ENCODE measurements at places on chromosomes 3 and 15. TPM values are rescaled to one million over a fixed set of nuclear protein-coding genes. Genes with fewer than 3 reads are reported as not detected.

Gene PSTPIP1
- 3.0 TPM for polyA plus RNA-seq

DNA sequence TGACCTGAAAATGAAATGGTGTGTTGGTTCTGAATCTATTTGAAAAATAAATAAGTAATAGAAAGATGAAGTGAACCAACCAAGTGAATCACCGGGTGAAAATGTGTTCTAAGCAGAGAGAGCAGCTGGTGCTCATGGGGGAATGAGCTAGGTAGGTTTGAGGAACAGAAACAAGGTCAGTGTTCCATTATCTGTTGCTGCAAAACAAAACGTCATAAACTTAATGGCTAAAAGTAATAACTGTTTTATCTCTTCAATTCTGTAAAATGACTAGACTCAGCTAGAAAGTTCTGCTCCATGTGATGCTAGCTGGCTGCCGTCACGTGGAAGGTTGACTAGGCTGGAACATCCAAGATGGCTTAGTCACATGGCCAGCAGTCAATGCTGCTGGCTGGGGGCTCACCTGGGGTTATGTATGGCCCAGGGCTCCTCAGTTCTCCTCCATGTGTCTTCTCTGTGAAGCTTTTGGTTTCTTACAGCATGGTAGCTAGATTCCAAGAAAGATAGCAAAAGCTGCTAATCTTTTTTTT is 13.3 kb upstream of the SH3BP5 start:
- DNase-seq: no peak

DNA sequence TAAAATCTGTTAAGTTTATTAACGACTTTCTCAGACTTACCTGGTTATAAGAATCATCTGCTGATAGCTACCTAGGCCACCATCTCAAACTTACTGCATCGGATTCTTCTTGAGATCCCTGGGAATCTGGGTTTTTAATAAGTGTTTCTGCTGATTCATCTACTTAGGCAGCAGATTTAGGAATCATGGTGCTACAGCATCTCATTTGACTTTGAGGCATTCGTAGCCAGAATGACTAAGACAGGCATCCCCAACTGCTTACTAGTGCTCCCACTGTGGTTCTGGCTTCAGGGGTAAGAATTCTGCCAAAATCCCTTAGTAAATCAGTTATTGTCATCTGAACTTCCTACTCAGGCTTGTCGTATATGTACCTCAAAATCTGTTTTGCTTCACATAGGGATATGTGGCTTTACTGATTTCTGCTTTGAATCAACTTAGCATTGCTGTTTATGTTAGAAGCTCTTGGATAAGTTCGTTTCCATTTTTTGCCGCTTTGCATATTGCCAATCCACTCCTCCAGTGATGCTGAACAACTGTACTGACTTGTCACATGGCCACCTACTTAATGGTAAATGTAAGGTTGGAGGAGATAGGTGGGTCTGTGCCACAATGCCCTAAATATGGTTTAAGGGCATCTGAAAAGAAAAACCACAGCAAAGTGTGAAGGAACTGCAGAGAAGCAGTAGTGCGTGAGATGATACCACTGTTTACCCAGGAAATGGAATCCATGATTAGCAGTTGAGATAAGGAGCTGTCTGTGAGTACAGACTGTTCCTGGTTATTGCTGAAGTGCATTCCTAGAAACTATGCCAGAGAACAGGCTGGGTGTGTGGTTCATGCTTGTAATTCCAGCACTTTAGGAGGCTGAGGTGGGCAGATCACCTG is 60.3 kb downstream of the MAP6D1 start:
- DNase-seq: no peak

Gene TUSC2
- 73.6 TPM for polyA plus RNA-seq

DNA sequence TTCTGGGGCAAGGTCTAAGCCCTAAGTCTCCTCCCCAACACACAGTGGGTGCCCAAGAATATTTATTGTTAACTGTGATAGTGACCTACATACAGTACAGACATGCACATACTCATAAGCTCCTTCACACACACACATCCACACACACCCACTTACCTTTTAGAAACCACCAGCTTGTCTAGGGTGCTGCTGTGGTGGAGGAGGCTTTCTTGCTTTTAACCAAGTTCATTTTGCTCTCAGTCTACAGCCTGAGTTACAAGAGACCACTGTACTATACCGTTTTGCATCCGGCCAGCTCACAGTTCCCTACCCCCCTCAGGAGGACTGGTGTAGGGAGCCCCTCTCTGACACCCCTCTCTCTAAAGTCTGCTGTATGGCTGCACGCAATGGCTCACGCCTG is 16.7 kb downstream of the DAPK2 start:
- DNase-seq: no peak

- no peak for DNase-seq
Measured at GRCh38 chr3:117893001-117893400, 1141.6 kb downstream of the IGSF11 start.

Gene STRIT1
- polyA plus RNA-seq: 0.15 TPM

GRCh38 chr3:124512881-124513609 is 217.2 kb upstream of the UMPS start:
- no peak for DNase-seq

Gene B3GALNT1
- 5.0 TPM for polyA plus RNA-seq

- DNase-seq: no peak
Measured at GRCh38 chr15:90539789-90540188, 10.1 kb downstream of the CRTC3 start.

Gene CD80
- 0.03 TPM for polyA plus RNA-seq

DNA sequence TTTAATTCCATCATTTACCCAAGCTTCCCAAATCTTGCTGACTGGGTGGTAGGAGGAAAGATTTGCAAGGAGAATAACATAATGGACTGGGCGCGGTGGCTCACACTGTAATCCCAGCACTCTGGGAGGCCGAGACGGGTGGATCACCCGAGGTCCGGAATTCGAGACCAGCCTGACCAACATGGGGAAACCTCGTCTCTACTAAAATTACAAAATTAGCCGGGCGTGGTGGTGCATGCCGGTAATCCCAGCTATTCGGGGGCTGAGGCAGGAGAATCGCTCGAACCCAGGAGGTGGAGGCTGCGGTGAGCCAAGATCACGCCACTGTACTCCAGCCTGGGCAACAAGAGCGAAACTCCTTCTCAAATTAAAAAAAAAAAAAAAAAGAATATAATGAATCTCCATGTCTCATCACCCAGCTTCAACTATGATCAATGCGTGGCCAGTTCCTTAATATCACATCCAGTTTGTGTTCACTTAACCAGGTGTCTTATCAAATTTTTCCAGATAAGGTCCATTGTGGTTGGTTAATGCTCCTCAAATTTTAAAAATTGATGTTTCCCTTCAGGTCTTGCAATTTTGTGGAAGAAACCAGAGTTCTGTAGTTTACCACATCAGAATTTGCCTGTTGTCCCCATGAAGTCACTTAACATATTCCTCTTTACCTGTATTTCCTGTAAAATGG is 1.3 kb upstream of the ABCF3 start:
- DNase-seq: no peak

GRCh38 chr3:47225310-47225906 is 57.2 kb downstream of the KIF9 start:
- no peak for DNase-seq

- DNase-seq: no peak
Measured at GRCh38 chr3:108099679-108100428, 9.0 kb upstream of the CD47 start.

- DNase-seq: no peak
Measured at GRCh38 chr15:55914446-55914845, 79.0 kb downstream of the NEDD4 start.

Gene PLAAT1
- 4.5 TPM for polyA plus RNA-seq

- DNase-seq: no peak
Measured at GRCh38 chr3:17820275-17820674, 77.8 kb upstream of the TBC1D5 start.

DNA sequence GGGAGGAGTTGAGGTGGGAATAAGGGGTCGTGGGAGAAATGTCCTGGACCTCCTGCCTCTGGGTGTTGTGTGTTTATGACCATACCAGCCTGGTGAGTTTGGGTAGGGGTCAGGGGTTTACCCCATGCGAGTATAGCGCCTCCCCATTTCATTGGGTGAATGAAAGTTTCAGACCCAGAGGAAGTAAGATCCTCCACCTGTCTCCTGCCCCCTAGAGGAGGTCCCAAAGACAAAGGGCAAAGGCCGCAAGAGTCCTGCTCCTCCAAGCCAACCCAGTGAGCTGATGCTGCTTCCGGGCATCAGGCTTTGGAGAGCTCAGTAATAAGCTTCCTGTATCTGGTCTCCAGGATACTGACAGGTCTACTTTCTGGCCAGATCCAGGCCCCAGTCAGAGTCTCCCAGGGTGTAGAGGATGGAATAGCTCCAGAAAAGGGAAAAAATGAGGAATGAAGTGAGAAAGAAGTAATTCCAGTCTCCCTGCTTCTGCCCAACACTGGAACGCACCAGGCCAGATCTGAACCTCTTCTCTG is 6.4 kb upstream of the TBC1D21 start:
- peak; percentile 72 for DNase-seq

DNA sequence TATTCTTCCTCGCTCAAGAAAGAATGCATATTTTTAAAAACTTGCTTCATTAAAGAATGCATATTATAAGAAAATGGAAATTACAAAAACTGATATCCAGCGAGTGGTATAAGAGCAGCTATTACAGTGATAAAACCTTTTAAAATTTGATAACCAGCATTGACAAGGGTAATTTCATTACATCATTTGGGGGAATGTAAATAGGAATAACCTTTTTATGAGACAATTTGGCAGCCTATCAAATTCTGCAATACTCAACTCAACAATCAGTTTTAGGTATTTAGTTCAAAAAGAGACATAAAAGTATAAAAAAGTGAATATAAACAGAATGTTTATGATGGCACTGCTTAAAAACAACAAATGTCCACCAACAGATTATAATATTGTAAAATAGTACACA is 35.4 kb downstream of the MAP4 start:
- DNase-seq: no peak

GRCh38 chr15:54659646-54660045 is 537.1 kb downstream of the RSL24D1 start:
- DNase-seq: no peak

Gene TLR9
- polyA plus RNA-seq: 0.05 TPM

Gene PKM
- 1,089 TPM for polyA plus RNA-seq

All from H1 (cell line).